ENCODE measurements at places on chromosomes 3 and 15.

- DNase-seq, result no peak
Measured at GRCh38 chr3:124143047-124143446, 151.1 kb upstream of the ROPN1 start.

DNA sequence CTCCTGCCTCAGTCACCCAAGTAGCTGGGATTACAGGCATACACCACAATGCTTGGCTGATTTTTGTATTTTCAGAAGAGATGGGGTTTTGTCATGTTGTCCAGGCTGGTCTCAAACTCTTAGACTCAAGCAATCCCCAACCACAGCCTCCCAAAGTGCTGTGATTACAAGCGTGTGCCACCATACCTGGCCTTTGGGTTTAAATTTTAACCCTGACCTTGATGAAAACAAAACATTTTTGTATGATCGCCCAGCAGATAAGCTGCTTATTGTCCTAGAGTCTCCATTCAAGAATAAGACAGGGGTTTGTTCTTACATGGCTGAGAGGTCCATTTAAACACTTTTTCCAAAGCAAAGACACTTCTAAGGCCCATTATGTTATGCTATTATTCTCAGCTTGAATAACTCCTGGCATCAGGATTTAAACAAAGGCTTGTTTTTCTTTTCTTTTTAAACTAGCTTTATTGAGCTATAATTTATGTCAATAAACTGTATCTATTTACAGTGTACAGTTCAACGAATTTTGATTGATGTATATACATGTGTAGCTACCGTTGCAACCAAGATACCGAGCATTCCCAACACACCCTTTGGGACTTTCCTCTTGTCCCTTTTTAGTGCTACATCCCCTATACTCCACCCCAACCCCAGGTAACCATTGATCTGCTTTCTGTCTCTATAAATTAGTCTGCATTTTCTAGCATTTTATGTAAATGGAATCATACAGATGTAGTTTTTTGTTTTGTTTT is 1.4 kb upstream of the MUC13 start:
- no peak for DNase-seq

- DNase-seq, result no peak
Measured at GRCh38 chr3:45098310-45098709, 47.9 kb downstream of the CDCP1 start.

DNA sequence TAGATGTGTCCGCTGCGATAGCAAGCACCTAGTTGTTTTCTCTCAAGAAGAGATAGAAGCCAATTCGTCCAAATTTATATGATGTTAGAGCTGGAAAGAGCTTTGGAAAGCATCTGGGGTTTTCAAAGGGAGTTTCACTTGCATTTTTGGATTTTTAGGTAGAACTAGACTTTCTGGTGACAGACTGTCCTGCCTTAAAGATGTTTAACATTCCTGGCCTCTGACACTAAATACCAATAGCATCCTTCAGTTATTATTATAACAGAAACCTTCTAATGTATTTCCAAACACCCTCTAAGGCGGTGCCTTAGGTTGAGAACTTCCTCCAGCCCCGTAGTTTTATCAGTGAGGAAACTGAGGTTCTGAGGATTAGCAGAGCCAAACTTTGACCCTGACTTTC is 305.3 kb downstream of the SATB1 start:
- DNase-seq, result no peak

- no peak for DNase-seq
Measured at GRCh38 chr3:66472313-66473134, 28.3 kb downstream of the LRIG1 start.

DNA sequence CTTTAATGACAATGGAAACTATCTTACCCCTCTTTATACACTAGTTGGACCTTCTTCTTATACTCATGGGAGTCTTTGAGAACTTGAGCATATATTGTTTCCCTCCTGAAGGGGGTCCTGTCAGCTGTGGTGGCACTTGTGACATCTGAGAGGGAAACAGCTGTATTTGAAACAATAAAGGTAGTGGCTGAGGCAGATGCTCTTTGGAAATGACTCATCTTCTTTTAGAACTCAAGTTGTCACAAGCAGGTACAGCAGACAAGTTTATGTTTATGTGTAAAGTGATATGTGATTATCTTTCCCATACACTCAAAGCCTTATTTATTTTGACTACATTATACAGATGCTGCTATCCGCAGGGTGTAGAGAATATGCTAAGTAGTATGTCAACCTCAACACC is 220.0 kb upstream of the GRM7 start:
- DNase-seq, result no peak

GRCh38 chr15:58460116-58460790 is 28.5 kb downstream of the LIPC start:
- DNase-seq, result no peak

DNA sequence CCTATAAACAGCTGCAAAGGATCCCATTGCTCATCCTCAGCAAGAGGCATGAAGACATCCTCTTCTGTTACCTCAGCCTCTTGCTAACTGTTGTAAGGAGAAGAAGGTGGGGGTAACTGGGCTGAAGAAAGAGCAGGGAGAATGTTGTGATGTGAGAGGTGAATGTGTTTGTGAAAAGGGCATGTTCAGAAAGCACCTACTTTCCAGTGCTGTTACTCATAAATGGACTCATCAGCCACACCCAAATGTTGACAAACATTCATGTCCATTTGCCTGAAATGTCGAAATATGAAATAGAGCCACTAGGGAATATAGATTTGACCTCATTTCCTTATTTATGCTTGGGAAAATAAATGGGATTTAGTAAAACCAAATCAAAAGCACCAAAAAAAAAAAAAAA is 12.6 kb downstream of the SLC24A1 start:
- no peak for DNase-seq

DNA sequence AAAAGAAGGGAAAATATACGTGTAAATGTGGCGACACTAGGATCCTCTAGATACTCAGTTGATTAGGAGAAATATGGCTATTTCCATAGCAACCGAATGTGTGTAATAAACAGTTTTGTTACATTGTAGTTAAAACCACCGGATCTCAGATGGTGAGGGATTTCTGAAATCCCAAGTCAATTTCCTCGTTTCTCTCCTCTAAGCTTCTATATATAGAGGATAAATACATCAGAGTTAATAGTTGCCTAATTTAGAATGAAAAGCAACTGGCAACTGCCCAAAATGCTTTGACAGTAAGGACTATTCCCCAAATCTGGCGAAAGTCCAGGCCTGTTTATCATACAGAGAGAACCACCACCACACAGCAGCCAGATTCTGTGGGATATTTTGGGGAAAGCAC is 112.6 kb downstream of the GABRB3 start:
- no peak for DNase-seq

- peak; percentile 35 for DNase-seq
Measured at GRCh38 chr15:79970624-79971434, at the start of gene BCL2A1. BCL2A1 (minus strand) TSS chr15:79971196; CDS start chr15:79971119, 77 bp downstream.

DNA sequence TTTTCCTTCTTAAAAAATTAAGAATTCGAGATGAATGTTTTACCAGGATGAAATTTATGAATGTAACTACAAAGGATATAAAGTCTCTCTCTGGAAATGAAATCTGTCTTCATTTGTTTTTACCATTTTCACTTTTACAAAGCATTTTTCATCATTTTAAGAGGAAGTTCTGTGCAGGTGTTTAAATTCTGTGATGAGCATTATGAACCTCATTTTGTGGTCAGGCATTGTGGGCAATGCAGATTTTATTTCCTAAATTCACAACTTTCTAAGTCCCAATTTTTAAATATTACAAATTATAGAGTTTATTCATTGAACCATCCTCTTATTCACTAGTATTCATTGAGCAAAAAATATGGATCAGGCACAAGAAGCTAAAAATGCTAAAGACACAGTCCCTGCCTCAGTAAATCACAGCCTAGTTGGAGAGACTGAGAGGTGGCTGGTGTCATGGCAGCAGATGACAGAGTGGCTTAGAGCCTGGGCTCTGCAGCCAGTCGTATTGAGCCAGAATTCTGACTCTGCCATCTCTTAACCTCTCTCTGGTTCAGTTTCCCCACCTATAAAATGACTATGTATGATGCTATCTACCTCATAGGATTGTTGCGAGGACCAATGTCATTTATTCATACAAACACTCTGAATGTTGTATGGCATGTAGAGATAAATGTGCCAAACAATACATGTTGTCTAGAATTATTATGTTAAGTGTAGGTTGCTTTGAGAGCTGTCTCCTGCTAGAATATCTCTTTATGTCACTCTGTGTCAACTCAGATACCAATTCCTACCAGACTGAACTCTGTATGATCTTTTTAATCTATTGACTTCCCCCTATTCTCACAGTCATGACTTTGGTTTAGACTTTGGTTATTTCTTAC is 7.5 kb upstream of the TGFBR2 start:
- no peak for DNase-seq

GRCh38 chr3:9316881-9317361 is 45.9 kb upstream of the THUMPD3 start:
- no peak for DNase-seq

All from stimulated activated CD4-positive, alpha-beta T cell treated with anti-CD3 and anti-CD28 coated beads, Interleukin-1b, Interleukin-23, amount 100 ng/mL, for 1 hour (primary cell).